ENCODE measurements at places on chromosomes 2 and 18.

DNA sequence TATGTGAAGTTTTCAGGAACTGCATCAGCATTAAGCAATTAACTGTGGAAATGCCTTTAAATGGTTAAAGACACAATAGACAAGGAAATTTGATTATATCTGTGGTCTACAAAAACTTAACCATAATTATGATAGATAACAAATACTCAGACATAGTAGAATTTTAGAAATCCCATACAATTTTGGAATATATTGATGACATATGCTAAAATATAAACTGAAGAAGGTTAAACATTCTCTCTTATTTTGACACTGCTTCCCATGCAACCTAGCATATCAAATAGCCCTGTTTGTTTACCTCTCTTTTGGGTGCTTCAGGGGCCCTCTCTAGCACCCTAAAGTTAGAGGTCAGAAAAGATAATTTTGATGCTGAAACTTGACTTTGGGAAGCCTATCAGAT is 1274.8 kb upstream of the SLC39A10 start:
- DNase-seq, result no peak

DNA sequence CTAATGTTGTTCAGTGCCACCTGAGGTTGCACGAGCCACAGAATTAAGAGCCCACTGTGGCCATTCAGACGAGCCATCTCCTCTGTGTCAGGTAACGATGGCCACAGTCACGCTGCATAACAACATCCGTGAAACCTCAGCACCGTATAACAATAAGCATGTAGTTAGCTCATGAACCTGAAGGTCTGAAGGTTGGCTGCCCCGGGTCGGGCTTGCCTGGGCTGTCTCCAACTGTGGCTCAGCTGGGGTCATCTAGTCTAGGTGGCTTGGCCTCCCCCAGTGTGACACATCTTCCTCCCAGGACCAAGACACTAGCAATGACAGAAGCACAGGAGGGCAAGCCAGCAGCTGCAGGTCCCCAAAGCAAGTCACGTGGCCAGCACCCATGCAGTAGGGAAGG is 258.0 kb downstream of the GLI2 start:
- no peak for DNase-seq

GRCh38 chr2:163345795-163346573 is 389.8 kb downstream of the FIGN start:
- DNase-seq, result peak; percentile 79

- DNase-seq, result no peak
These were observed 4.0 kb upstream of the LDLRAD4 start for GRCh38 chr18:13214609-13215008.

- no peak for DNase-seq
These were observed 267.1 kb downstream of the EIPR1 start for GRCh38 chr2:3110555-3110954.

GRCh38 chr2:69272803-69273471 is 114.1 kb downstream of the GFPT1 start:
- DNase-seq, result no peak

GRCh38 chr2:45857275-45857609 is 205.8 kb downstream of the PRKCE start:
- no peak for DNase-seq

DNA sequence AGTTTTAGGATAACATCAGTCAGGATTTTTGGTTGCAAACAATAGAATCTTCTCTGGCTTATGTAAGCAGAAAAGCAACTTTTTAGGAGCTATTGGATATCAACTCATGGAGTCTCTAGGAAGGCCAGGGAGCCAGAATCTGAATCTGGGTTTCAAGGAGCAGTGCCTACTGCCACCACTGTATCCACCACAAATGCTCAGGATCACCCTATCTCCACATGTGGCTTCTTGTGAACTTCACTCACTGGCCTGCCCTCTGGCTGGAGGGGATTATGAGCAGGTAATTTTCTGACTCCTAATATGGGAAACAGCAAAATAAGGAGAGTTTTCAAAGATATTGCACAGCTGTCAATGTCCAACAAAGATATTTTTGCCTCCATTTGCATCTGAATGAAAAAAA is 142.9 kb downstream of the PKP4 start:
- DNase-seq, result no peak

- no peak for DNase-seq
These were observed 62.7 kb upstream of the GALNT5 start for GRCh38 chr2:157194844-157195243.

GRCh38 chr2:1744446-1745170 is at the start of gene PXDN:
Gene PXDN (minus strand): TSS chr2:1744515. CDS start chr2:1744455, 60 bp downstream.
- peak; percentile 58 for DNase-seq

DNA sequence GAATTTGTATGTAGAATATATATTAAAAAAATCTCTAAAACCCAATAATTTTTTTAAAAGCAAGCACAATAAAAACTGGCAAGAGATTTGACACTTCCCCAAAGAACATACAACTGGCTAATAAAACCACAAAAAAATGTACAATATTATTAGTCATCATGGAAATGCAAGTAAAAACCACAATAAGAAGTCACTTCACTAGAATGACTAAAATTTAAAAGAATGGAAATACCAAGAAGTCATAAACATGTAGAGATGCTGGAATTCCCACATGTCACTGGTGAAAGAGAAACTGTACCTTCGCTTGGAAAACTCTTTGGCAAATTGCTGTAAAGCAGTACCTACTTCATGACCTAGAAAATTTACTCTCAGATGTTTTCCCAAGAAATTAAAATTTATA is 43.4 kb upstream of the KYNU start:
- DNase-seq, result no peak

DNA sequence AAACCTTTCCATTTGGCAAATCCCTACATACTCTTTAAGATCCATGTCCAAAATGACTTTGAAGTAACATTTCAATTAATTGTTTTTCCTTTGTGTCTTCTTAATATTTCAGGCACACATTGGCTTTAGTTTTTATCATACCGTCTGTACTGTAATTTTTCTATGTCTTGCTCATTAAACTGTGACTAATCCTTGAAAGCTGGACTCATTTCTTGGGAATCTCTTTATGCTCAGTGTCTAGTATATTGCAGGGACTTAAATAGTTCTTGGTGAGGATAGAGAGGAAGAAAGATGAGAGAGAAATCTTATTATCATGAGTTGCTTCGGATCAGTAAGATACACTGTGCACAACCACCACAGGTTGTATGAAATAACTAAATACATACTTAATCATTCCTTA is 448.3 kb upstream of the ST6GAL2 start:
- DNase-seq, result no peak

GRCh38 chr2:100205174-100205573 is 62.8 kb upstream of the AFF3 start:
- DNase-seq, result no peak

DNA sequence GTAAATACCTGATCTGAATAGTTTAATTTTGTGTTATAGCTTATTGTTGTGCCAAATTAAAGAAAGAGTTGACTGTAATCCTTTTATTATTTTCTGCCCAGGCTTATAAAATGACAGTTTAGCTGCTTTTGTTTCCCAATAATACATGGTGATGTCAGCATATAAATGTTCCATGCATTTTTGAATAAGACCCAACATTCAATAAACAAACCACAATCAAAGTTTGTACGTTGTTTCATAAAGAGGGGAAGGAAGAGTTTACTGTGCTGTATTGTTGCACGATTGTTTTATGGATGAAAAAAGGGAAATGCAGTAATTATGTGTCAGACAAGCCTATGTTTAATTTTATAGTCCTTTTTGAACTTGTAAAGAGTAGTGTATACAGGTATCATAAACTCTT is 177.2 kb upstream of the SCN7A start:
- no peak for DNase-seq

- DNase-seq, result no peak
These were observed 63.5 kb downstream of the NRP2 start for GRCh38 chr2:205745661-205746419.

- no peak for DNase-seq
These were observed 25.5 kb downstream of the LYPD6 start for GRCh38 chr2:149355716-149356422.

DNA sequence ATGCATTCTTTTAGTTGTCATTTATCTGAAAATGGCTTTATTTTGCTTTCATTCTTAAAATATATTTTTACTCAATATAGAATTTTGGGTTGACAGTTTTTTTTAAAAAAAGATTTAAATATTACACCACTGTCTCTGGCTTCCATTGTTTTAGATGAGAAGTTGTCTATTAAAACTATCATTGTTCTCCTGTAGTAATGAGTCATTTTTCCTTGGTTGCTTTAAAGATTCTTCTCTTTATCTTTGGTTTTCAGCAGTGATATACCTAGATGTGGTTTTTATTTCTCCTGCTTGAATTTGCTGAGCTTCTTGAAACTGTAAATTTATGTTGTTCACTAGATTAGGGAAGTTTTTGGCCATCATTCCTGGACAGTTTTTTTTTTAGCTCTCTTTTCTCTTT is 26.7 kb upstream of the DLX2 start:
- DNase-seq, result no peak

GRCh38 chr18:13580351-13580750 is 146.0 kb downstream of the FAM210A start:
- DNase-seq, result no peak

DNA sequence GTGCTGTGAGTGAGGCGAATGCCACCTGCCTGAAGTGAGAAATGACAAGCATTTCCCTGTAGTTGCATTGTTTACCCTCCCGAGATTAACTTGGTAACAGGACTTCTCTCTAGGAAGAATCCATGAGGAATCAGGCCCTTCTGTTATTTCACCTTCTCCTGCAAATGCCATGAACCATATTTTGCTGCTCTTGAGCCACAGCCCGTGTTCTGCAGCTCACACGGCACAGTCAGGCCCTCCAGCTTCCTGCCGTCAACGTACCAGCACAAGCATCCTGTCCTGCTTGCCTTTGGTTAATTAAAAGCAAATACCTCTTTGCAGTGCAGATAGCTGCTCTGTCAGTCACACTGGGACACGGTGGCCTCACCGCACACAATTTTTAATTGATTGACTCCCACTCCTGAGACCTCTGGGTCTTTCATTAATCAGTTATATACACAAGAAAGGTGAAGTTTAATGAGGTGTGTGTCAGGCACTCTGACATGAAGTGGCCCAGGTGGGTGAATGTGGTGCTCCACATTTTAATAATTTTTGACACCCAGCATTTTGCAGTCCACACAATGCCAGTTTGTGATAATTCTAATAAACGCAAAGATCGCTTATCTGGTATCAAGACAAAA is 95.3 kb upstream of the ASB18 start:
- no peak for DNase-seq

GRCh38 chr2:3492951-3493614 is 26.2 kb downstream of the ADI1 start:
- no peak for DNase-seq

DNA sequence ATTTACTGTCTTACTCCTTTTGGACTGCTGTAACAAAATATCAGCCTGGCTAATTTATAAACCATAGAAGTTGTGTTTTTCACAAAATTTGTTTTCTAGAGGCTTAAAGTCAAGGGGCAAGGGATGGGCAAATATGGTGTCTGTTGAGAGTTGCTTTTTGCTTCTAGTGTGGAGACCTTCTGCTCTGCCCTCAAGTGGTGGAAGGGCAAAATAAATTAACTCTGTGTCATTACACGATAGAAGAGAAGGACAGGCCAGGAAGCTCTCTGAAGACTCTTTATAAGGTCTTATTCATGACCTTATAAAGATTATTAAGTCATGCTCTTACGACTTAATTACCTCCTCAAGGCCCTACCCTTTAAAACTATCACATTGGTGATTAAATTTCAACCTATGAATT is 181.2 kb upstream of the LRATD1 start:
- DNase-seq, result no peak

DNA sequence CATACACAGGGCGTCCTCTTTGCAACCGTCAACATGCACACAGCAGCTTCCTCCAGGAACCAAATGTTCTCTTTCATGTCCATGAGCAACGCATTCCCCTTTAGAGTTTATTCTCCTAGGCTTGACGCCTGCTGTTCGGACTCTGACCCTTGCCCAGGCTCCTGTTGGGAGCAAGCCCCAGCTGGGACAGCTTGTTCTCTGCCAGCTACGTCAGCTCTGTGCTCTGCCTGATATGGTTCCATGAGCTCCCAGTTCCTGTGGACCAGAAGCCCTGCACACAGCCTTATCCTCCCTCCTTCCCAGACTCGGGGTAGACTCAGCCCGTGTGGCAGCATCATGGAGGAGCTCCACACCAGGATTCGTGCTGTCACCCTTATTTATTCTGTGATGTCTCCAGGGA is 253.1 kb upstream of the PXDN start:
- no peak for DNase-seq

DNA sequence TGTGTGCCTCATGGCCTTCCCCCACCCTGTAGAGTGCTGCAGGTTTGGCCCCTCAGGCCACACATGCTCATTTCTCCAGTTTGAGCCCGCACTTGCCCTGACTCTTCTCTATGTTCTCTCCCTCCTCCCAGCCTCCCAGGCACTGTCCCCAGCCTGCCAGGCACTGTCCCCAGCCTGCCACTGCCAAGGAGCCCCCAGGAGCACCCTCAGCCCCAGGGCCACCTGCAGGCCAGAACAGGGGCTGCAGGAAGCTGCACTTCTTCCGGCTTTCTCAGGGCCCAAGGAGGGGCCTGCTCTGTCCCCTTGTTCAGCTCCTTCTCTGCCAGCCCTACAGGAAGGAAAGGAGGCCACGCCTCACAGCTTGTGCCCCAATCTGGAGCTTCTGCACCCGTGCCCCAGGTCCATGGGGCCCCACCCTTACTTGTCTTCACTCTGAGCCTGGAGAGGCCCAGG is 31.6 kb downstream of the CYP26B1 start:
- no peak for DNase-seq

DNA sequence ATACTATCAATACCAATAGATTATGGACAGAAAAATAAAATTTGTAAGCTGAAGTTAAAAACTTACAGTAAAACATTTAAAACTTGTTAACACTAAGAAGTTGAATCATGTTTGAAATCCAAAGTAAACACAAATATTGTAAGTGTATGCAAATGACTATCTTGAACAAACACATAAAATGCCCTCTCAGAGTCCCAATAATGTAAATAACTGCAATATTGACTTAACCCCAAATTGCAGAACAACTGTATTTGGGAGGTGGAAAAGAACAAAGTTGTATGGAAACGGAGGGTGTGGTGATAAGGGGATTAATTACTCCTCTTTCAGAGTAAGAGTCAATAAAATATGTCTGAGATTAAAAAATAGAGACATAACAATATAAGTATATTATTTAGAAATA is 140.0 kb upstream of the NOL4 start:
- peak; percentile 21 for DNase-seq

- no peak for DNase-seq
These were observed 1.1 kb downstream of the AGFG1 start for GRCh38 chr2:227473122-227473461.

- DNase-seq, result no peak
These were observed 72.1 kb upstream of the GRB14 start for GRCh38 chr2:164693390-164693789.

DNA sequence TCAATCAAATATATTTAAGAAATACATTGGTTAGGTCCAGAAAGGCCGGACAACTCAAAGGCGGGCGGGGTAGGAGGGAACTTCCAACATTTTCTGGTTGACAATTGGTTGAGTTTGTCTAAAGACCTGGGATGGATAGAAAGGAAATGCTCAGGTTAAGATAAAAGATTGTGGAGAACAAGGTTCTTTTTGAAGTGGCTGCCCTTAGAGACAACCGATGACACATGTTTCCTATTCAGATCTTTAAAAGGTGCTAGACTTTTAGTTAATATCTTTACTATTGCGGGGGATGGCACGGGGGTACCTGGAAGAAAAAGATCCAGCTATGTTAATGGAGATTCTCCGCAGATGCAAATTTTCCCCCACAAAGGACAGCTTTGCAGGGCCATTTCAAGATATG is 10.0 kb upstream of the AP1S3 start:
- DNase-seq, result no peak
